ENCODE measurements at places on chromosomes 1 and 21.

DNA sequence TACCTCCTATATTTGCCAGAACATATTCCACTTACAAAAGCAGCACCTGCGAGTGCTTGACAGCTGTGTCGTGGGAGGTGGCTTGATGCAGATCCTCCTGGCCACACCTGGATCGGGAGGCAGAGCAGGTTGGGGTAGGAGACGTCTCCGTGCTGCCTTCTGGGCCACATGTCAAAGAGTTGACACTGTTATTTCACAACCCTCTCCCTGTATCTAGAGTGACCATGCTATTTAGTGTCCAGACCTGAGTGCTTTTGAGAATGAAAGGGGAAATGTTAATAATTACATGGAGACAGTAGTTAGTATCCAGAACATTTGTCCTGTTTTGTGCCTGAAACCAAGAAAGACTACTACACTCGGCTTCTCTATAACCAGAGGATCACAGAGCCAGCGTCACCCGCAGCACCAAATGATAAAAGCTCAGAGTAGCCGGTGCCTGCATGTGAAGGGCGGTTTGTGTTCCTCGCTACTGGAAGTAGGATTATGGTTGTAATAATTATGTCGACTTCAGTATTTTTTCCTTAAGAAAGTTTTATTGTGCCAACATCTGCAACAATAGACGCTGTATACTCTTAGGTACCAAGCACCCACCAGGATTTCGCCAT is 77.1 kb downstream of the GALNT2 start:
- DNase-seq, result no peak

- DNase-seq, result no peak
Observed at GRCh38 chr1:184622136-184622823, 132.4 kb downstream of the EDEM3 start.

DNA sequence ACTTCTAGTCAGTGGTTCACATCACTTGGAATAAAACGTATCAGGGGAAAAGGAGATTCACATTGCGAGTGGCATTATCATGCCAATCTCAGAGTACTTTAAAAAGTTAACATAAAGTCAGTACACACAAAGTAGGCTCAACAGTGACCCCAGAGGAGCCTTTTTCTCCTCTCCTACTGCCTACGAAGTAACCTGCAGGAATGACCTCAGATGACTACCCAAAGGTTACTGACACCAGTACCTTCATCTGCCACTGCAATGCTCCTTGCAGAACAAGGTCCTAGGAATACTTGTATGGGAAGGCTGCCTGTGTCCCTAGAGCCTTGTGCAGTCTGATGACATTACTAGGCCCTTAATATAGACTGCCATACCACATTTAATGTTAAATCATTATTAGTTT is 389.8 kb upstream of the LYPLAL1 start:
- DNase-seq, result no peak

GRCh38 chr1:66288048-66288447 is 245.9 kb upstream of the SGIP1 start:
- peak; percentile 48 for DNase-seq

DNA sequence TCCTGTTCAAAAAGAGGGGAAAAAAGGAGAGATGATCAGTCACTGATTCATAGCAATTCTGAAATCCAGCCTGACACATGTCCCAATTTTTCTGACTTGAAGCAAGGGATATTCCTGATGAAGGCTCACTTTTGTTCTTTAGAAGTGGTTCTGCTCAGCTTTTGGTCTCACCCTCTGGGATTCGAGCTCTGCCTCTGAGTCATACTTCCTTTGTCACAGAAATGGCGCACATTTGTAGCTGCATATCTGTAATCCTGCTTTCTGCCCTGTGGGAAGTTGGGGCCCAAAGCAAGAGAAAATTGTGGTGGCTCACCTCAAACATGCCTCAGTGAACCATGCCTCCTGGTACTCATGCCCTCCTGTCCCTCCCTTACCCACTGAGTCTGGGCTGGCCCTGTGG is 22.3 kb upstream of the FAM78B start:
- DNase-seq, result no peak

GRCh38 chr21:15894596-15894995 is 164.8 kb downstream of the USP25 start:
- DNase-seq, result no peak

DNA sequence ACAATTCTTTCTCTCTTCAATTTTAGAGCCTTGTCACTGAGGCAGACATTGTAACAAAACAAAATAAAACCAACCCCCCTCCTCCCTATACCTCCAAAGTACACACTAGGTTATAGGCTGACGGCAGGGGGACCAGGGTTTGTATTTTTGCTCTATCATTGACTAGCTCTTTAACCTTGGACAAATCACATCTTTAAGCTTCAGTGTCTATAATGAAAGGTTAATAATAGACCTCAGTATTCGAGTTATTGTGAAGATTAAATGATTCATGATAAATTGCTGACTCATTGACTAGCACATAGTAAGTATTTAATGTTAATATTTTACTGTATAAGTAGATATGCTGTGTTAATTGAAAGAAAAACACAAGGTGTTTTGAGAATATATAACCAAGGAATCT is 1267.6 kb upstream of the ADGRL2 start:
- DNase-seq, result no peak

DNA sequence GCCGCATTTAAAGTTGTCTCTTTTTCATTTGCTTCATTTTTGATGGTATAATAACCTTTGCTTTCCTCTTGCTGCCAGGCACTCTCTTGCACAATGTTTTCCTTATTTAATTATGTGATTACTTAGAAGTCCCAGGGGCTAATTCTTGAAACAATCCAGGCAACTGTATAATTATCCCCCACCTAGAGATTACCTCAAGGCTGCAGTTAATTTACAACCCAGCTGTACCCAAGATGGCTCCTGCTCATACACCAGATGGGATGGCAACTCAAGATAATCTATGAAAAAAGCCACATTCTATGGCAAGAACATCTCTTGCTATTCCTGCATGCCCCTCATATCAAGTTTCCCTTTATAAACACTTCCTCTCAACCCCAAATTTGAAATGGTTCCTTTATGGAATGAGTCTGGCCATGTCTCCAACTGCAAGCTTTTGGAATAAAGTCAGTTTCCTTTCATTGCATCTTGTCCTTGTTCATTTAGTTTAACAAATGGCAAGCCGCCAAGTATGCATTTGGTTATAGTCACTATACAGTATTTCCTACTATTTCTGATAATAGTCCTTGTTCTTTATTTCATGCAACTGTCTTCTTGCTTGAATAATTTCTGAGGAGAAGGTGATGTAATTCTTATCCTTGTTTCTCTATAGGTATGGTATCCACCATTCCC is 1042.6 kb downstream of the PLA2G4A start:
- DNase-seq, result no peak

GRCh38 chr1:68232289-68233148 is at the start of gene WLS:
Gene WLS (minus strand): TSS chr1:68232523. CDS start chr1:68232299, 224 bp downstream.
- no peak for DNase-seq

DNA sequence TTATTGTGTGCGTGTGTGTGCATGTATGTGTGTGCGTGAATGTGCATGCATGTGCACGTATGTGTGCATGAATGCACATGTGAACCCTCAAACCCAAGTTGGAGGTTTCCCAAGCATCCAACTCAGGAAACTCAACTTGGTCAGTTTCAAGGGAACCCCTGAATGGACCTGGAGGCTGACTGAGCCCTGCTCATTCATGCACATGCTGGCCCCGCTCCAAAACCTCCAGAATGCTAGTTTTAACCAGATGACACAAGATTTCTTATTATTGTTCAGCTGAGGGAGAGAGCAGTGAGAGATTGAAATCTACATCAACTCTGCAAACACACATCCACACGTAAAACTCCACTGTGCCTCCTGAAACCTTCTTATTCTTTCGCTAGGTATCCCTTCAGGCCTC is 104.4 kb downstream of the OMA1 start:
- no peak for DNase-seq

- peak; percentile 83 for DNase-seq
Observed at GRCh38 chr1:66436378-66437135, 97.4 kb upstream of the SGIP1 start.

DNA sequence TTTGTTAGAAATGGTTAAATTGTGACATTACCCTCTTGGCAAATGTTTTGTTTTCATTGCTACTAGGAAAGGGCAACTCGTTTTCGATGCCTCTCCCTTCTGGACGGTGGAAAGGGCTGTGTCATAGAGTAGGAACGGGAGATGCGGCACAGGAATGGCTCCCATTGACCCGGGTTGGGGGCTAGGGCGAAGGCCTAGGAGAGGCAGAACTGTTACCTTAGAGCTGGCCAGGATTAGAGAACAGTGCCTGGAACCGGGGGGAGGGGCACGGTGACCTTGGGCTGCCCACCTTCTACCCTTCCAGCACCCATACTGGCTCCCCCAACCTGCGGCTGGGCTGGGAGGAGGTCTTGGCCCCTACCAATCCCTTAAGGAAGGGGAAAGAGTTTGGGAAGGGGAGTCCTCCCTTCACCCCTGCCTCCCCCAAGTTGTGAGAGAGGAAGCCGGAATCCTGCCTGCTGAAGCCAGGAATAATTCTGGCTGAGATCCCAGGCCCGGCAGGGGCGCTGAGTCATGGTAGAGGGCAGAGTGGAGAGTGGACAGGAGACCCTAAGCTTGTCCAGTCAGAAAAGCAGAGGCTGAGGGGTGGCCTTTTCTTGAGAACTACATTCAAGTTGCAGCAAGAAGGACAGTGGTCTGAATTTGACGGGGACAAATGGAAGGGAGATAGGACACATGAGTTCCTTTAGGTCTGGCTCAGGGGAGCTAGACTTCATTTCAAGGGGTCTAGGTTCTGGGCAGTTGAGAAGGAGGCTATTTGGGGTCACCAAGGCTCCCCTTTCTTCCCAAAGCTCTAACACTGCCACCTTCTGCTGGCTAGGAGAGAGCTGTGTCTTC is 8.2 kb downstream of the LMNA start:
- DNase-seq, result no peak

DNA sequence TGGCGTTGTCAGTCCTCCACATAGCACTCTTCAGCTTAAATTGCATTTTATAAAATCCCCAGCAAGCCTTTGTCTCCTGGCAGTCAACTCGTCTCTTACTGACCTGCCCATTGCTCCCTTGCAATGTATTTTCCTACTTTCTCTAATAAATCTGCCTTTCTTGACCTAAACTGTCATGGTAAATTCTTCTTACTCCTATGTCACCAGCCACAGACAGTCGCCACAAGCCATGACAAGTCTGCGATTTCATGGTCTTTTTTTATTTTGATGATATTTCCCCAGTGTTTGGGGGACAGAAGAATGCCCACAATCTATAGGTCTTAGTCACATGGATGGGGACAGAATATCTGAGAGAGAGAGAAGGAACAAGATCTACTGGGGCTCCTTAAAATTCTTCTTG is 8.4 kb downstream of the IFNAR2 start:
- DNase-seq, result peak; percentile 30

GRCh38 chr21:36949171-36950141 is 17.0 kb downstream of the HLCS start:
- no peak for DNase-seq
